ENCODE measurements at places on chromosomes 5 and 9. TPM values are rescaled to one million over a fixed set of nuclear protein-coding genes. Genes with fewer than 3 reads are reported as not detected.

Gene ZBTB5
- 5.3 TPM for total RNA-seq

Gene FAM221B
- total RNA-seq = not detected

Gene CD74
- total RNA-seq = 5.7 TPM

Gene ZNG1F
- 3.6 TPM for total RNA-seq

Gene S1PR3
- 3.1 TPM for total RNA-seq

Gene PCDHGA1
- total RNA-seq = 0.32 TPM

Gene OTP
- not detected for total RNA-seq

Gene ENTPD8
- total RNA-seq = 0.16 TPM

Gene MYO10
- total RNA-seq = 80.8 TPM

Gene KDM3B
- total RNA-seq = 33.5 TPM

Gene PCDHA10
- total RNA-seq = 0.13 TPM

Gene IPPK
- total RNA-seq = 32.8 TPM

Gene LMX1B
- total RNA-seq = not detected

Gene GLRA1
- not detected for total RNA-seq

Gene SLC34A1
- not detected for total RNA-seq

Gene LCN12
- not detected for total RNA-seq

Gene SOHLH1
- total RNA-seq = not detected

Gene PCDHA11
- total RNA-seq = under 0.01 TPM

Gene OLFM1
- total RNA-seq = 25.5 TPM

Gene CXCL14
- total RNA-seq = not detected

Gene LHX3
- not detected for total RNA-seq

Gene PCSK1
- total RNA-seq = 0.81 TPM

Gene NUTM2F
- not detected for total RNA-seq

Gene NIPAL4
- not detected for total RNA-seq

All from bladder microvascular endothelial cell (primary cell).